Endothelial cell of umbilical vein (primary cell): ENCODE measurements at places on chromosomes 4 and X.

DNA sequence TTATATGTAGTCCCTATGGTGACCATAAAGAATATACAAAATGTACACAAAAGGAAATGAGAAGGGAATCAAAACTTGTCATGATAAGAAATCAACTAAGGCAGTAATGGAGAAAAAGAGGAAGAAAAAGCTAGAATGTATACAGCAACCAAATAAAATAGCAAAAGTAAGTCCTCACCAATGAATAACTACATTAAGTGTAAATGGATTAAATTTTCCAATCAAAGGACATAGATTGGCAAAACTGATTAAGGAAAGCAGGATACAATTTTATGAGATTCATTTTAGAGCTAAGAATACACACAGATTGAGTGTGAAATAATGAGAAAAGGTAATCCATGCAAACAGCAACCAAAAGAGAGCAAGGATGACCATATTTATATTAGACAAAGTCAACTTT, 157.4 kb downstream of the TET2 start:
- no peak for DNase-seq

DNA sequence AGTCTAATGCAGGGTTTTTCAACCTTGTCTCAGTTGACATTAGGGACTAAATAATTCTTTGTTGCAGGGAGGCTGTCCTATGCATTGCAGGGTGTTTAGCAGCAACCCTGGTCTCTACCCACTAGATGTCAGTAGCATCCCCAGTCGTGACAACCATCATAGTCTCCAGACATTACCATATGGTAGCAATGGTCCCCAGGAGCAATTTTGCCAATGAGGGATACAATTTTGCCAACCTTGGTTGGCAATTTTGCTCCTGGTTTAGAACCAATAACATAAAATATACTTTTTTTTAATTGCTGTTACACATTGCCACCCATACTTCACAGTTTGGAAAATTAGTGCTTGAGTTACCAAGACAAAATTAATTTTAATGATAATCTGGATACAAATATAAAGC, 6.0 kb downstream of the EREG start:
- peak; percentile 60 for DNase-seq

- no peak for DNase-seq
These were observed 33.2 kb upstream of the SMS start for GRCh38 chrX:21907260-21907659.

DNA sequence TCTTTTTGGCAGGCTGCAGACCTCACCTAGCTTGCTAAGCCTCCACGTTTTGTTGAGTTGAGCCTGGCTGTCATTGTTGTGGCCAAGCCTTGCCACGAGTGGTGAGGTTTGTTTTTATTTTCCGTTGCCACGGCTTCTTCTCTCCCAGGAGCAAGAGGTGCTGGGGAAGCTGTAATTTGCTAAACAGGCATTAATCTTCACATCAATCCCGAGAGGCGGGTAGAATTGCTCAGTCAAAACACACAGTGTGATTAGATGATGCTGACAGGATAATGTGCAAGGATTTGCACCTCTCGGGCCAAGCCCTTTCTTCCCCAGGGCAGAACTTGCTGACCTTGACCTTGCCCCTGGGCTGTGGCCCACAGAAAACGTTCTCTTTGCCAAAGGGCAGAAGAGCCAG, 72.2 kb upstream of the ATP6AP2 start:
- no peak for DNase-seq

DNA sequence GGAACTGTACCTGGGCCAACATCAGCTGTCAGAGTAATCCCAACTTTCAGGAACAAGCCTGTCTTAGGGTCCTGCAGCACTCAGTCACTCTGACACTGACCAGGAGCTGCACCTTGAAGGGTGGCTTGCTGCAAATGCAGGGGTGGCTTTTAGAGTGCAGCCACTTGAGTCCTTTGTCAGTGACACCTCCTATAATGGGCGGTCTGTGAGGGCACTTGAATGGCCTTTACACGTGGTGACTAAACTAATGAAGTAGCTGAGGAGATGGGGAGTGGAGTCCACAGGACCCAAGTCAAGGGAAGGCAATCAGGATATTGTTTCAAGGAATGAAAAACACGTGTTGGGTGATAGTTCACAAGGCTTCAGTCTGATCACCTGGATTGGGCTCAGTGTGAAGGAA, 11.1 kb upstream of the LNX1 start:
- DNase-seq = no peak

- DNase-seq = peak; percentile 38
These were observed 140.0 kb downstream of the DHRSX start for GRCh38 chrX:2360731-2361130.

GRCh38 chr4:23117826-23118225, 425.1 kb downstream of the GBA3 start:
- DNase-seq = no peak

DNA sequence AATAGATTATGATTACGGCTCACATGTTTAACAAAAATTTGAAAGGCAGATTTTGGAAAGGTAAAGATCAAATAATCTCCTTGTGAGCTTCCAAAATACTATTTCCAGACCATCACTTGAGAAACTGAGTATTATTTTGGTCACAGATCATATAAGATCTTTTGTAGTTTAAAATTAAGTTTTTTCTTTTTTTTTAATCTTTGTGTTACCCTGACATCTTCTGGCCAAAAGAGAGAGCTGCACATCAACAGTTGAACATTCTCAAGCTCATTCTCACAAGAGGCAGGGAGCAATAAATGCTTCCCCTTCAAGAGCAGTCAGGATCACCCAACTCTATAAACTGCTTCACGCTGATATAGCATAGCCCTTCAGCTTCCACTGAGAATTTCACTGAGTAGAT, 15.9 kb downstream of the TMEM192 start:
- peak; percentile 20 for DNase-seq

- DNase-seq = no peak
These were observed 19.4 kb downstream of the NLGN3 start for GRCh38 chrX:71164071-71164470.

DNA sequence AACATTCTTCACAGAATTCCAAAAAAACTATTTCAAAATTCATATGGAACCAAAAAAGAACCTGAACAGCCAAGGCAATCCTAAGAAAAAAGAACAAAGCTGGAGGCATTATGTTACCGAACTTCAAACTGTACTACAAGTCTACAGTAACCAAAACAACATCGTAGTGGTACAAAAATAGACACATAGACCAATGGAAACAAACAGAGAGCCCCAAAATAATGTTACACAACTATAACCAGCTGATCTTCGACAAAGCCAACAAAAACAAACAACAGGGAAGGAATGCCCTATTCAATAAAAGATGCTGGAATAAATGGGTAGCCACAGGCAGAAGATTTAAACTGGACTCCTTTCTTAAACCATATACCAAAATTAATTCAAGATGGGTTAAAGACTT, 1189.6 kb downstream of the PCDH18 start:
- no peak for DNase-seq

- no peak for DNase-seq
These were observed 224.7 kb upstream of the DCAF8L1 start for GRCh38 chrX:28205905-28206304.

DNA sequence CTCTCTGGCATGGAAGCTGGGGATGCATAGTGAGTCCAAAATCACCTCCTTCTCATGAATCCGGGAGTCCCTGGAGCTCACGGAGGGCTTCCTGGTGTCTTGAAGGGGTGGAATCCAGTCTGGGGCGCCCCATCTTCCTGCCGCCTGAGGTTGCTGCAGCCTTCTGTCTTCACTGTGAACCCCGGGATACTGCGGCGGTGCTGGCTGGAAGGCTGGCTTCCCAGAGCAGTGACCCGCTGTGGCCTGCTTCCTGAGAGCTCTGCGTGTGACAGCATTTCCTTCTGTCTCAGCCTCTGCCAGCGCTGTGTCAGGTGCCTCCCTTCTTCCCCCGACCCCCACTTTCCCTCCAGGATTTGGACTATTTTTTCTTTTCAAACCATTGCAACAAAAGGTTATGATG, 98.8 kb upstream of the STOX2 start:
- no peak for DNase-seq

- no peak for DNase-seq
These were observed 2.1 kb upstream of the ADH5 start for GRCh38 chr4:99090481-99091215.

GRCh38 chrX:133970076-133970475, 15.3 kb downstream of the GPC3 start:
- DNase-seq = no peak

- no peak for DNase-seq
These were observed 325.0 kb upstream of the EMCN start for GRCh38 chr4:100842856-100843255.

GRCh38 chr4:158997660-158998349, 105.1 kb upstream of the RAPGEF2 start:
- no peak for DNase-seq

GRCh38 chr4:23023121-23023520, 330.4 kb downstream of the GBA3 start:
- DNase-seq = no peak

GRCh38 chr4:6951880-6952381, 42.3 kb downstream of the TBC1D14 start:
- no peak for DNase-seq

- DNase-seq = no peak
These were observed 230.1 kb upstream of the FAT4 start for GRCh38 chr4:125084608-125085007.

DNA sequence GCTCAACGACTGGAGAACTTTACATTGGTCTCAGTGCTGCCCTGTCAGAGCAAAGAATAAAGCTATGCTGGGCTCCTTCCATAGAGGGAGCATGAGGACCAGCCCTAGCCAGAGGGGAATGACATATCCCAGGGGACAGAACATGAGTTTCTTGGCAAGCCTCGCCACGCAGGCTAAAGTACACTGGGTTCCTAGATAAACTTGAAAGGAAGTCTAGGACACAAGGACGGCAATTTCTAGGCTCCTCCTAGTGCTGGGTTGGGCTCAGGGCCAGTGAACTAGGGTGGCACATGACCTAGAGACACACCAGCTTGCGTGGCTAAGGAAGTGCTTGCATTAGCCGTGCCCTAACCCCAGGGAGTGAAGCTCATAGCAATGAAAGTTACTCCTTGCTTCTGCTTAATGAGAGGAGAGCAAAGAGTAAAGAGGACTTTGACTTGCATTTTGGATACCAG, 141.0 kb downstream of the MAB21L2 start:
- peak; percentile 45 for DNase-seq

DNA sequence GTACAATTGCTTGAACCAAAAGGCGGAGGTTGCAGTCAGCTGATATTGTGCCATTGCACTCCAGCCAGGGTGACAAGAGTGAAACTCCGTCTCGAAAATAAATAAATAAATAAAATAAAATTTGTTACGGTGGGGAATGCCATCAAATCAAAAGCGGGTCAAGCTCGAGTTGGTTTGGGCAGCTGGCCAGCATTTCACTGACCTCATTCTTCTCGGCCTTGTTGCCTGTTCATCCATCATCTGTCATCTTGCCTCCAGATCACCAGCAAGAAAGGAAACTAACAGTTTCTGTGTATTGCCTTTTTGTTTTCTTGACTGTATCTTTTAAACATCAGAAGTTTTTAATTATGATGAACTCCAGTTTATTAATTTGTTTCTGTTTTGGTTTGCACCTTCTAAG, 31.5 kb upstream of the KLHL2 start:
- DNase-seq = no peak

GRCh38 chr4:102734591-102735385, 26.0 kb downstream of the MANBA start:
- DNase-seq = no peak

DNA sequence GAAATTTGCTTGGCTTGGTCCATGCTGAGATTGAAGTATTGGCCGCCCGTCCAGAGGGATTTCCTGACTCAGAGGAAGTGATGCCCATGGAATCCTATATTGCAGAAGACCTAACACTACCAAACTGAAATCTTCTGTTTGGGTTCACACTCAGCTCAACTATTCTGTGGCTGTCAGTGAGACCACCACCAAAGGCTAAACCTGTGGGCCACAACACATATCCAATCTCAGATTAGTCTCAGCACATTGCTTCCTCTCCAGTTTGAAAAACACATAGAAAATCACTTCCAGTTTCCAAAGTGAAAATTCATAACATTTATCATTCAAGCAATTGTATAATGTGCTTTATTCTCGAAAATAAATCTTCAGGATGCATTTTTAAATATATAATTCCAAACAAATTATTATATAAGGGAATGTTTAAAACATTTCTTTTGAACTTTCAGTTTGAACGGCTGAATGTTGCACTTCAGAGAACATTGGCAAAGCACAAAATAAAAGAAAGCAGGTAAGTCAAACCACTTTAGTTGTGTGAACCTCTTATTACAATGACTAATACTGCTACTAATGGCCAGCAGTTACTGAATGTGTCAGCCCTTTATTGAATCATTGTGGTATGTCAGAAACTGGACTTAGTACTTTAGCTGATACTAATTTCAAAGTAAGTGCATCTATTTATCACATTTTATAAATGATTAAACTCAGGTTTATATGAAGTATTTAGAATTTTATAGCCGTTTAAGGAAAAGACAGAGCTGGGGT, 37.0 kb downstream of the GUCY1A1 start:
- DNase-seq = no peak

DNA sequence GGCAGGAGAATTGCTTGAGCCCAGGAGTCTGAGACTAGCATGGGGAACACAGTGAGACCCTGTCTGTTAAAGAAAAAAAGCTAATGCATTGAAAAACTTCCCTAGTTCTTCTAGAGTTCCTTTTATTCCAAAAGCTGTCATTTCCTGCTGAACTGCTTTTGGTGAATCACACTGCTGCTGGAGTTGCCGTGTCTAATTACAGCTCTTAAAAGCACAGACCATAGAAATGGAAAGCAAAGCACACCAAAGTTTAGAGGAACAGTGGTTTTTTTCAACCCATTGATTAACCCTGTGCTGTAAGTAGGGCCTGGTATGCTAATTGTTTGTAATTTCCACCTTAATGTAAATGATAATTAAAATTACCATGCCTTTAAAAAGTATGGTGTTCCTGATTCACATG, 52.4 kb downstream of the SEPTIN11 start:
- DNase-seq = peak; percentile 87

GRCh38 chr4:109238746-109239145, 63.7 kb downstream of the COL25A1 start:
- no peak for DNase-seq

DNA sequence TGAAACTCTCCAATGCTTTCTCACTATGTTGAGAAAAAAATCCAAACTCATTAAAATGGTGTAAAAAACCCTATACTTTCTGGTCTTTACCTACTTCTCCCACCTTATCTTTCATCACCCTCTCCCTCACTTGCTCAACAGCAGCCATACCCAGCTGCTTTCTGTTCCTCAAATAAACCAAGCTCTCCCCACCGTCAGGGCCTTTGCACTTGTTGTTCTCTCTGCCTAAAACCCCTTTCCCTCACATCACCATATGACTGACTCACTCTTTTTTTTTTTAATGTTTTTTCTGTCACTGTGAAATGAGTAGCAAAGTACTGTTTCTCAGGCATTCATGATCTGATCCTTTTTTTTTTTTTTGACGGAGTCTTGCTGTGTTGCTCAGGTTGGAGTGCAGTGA, 122.3 kb upstream of the TMEM164 start:
- DNase-seq = no peak

DNA sequence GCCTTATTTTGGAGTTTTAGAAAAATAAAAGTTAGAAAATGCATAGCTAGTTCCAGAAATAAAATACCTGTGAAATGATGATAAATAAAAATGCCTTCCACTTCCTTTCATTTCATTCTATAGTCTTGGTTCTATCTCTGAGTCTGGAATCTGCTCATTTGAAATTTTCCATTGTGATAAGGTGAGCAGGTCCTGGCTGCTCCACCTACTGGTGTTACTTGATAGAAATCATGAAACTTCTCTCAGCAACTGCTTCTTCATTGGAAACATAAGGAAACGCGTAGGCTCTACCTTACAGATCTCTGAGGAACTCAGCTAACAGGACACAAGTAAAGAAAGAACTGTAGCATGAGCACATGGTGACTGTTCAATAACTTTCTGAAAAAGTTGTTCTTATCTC, 141.8 kb downstream of the DCHS2 start:
- no peak for DNase-seq

- DNase-seq = peak; percentile 43
These were observed 17.7 kb upstream of the N4BP2 start for GRCh38 chr4:40038977-40039376.
